ENCODE measurements at places on chromosomes 5 and 9.

GRCh38 chr9:86563936-86564335, 209.7 kb upstream of the TUT7 start:
- DNase-seq: no peak

DNA sequence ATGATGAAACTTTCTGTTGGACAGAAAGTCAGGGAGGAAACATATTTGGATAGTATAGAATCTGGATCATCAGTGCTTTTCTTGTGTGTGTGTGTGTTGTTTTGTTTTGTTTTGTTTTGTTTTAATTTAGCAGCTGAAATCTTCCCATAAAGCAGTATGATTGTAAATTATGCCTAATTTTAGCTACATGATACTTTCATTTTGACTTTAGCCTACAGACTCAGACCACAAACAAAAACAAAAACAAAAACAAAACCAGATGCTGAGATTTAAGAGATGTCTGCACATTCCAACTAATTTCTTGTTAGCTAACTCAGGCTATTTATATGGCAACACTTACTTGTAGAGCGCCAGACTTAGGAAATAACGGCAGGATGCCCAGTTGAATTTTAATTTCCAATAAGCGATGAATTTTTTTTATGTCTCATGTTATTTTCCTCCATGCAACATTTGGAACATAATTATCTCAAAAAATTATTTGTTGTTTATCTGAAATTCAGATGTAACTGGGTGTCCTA, 119.5 kb upstream of the TRPC7 start:
- no peak for DNase-seq

GRCh38 chr5:36584009-36584875, 22.2 kb upstream of the SLC1A3 start:
- peak; percentile 60 for DNase-seq

GRCh38 chr5:135271533-135272310, 127.3 kb downstream of the MACROH2A1 start:
- no peak for DNase-seq

- DNase-seq: peak; percentile 65
Measured at GRCh38 chr5:76256116-76256889, 146.8 kb upstream of the IQGAP2 start.

DNA sequence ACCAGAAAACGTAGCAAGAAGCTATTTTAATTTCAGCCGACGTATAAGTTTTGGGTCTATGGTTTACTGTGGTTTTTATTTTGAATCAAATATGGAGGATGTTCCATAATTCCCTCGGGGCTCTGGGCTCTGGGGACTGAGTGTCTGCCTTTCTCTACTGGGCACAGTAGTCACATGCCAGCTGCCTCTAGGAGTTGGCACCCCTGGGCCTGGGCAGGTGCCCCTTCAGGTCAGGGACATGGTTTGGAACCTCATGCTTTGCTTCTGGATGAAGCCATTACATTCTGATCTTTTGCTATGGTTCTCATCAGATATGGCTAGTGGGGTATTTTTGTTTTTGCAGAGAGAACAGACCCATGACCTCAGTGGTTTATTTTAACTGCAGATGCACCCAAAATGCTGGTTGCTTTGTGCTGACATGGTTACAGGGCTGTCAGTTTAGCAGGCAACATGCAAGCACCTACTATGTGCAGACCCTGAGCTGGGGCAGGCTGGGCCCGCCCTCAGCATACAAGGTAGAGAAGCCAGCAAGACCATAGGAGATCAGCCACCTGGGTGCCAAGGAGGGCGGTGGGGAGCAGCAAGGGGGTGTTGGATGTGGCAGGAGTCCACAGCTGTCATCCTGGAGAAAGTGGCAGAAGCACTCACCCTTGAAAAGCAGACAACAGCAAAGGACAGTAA, 54.5 kb upstream of the PSD2 start:
- DNase-seq: no peak

DNA sequence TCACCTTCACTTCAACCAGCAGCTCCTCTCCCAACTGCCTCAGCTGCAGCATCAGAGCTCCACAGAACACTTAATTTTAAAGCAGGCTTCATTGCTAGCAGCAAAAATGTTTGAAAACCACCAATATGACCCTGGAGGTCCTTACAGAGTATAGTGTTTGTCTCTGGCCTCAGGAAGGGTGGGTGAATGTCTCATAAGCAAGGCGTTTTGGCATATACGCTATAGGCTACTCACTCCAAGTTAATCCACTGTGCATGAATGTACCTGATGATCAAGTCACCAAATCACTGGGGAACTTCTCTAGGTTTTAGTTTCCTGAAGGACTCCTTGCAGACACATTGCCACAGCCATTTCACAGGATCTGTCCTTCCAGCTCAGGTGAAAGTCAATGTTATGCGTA, 125.3 kb downstream of the GABBR2 start:
- DNase-seq: no peak

GRCh38 chr5:2125901-2126265, 243.2 kb upstream of the IRX4 start:
- DNase-seq: no peak

GRCh38 chr5:142670804-142671203, 15.1 kb downstream of the FGF1 start:
- DNase-seq: no peak

- peak; percentile 83 for DNase-seq
Measured at GRCh38 chr5:61620699-61621182, 288.7 kb downstream of the ZSWIM6 start.

DNA sequence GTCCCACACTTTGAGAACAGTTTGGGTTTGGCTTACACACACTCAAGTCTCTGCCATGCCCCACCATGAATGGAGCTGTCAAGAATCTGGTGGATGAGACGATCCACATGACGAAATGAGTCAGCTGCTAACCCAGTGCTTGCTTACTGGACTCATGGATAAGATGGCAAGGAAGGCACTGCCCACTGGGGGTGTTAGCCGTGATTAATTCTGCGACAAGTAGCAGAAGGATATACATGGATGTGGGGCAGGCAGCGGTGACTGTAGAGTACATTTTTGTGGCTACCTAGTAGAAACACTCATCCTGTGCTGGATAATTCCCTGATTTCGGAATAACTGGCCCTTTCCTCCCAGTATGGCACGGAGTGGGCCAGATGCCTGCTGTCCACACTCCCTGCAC, 77.5 kb downstream of the SPATA31C2 start:
- DNase-seq: no peak

GRCh38 chr9:20307621-20308020, 314.7 kb downstream of the MLLT3 start:
- DNase-seq: no peak

GRCh38 chr5:16864631-16865131, 71.4 kb downstream of the MYO10 start:
- DNase-seq: no peak

- DNase-seq: no peak
Measured at GRCh38 chr9:97425973-97426336, 14.1 kb downstream of the TDRD7 start.

DNA sequence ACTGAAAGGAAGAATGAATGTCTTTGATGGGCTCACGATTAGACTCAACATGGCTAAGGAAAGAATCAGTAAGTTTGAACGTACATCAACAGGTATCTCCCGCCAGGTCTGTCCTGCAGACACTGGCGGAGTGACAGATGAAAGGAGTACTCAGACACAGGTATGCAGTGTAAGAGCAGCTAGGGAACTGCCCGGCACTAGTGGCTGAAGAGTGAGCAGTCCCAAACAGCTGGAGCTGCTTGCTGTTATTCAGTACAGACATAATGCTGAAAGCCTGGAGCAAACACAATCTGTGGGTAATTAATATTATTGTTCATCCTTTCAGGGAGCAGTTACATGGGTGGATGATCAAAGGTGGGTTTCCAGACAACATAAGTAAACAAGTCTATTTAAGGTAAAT, 835.5 kb downstream of the TLE4 start:
- DNase-seq: no peak

All from globus pallidus (tissue), 1 donor.